ENCODE measurements at places on chromosomes 5 and 9.

GRCh38 chr9:68653141-68653595 is 51.9 kb upstream of the PIP5K1B start:
- DNase-seq = no peak

- DNase-seq = no peak
These were observed 923 bp downstream of the C5orf34 start for GRCh38 chr5:43514025-43514424.

- DNase-seq = no peak
These were observed 117.6 kb downstream of the PCSK1 start for GRCh38 chr5:96315431-96315830.

DNA sequence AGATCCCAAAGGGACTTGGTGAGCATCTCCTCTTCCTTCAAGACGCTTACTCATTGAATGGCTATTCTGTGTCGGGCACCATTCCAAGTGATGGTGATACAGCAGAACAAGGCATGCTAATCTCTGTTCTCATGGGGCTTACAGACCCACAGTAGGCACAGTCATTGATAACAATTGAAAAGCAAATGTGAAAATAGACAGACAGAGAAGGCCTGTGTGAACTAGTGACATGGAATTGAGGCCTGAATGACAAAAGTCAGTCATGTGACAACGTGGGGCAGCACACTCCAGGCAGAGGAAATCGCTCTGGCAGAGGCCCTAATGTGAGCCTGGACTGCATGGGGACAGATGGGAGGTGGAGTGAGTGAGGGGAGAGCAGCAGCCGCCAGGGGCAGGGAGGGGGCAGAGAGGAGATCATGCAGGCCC is 70.7 kb upstream of the CPLX2 start:
- DNase-seq = no peak

DNA sequence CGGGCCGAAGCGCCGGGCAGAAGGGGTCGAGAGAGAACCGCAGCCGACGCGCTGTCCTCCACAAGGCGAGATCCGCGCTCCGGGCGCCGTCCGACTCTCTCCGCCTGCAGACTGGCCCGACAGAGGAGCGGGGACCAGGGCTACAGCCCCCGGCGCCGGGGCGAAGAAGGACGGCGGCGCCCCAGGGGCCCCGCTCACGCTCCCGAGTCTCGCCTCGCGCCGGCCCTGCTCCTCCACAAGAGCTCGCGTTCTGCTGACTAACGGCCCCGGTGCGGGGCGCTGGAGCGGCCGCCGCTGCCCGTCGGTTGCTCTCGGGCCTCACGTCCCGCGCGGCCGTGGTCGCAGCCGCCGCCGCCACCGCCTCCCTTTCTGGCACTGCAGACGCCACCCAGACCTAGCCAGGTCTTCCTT is 338 bp downstream of the ABHD17B start:
- DNase-seq = no peak

DNA sequence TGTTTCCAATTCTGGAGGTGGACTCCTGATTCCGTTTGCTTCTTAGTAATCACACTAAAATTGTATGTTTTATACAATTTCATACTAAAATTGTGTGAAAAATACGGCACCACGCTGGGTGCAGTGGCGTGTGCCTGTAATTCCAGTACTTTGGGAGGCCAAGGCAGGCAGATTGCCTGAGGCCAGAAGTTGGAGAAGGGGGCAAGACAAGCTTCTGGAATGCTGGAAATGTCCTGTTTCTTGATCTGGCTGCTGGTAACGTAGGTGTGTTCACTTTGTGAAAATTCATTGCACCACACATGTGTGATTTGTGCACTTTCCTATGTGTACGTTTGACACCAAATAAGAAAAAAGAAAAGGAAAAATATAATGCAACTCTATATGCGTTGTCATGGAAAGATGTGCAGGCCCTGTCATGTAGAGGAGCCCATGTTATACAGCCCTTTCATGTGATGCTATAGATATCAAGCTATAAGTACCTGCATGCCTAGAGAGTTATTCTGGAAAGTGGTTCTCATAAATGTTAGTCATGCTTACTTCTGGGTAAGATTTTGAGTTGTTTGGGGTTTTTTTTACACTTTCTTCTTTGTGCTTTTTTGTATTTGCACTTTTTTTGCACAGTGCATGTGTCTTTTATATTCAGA is 119.9 kb downstream of the TMEM174 start:
- no peak for DNase-seq

- no peak for DNase-seq
These were observed 95.8 kb downstream of the MAPKAP1 start for GRCh38 chr9:125611121-125611765.

GRCh38 chr9:129934041-129934591 is 98.9 kb downstream of the USP20 start:
- DNase-seq = peak; percentile 20

DNA sequence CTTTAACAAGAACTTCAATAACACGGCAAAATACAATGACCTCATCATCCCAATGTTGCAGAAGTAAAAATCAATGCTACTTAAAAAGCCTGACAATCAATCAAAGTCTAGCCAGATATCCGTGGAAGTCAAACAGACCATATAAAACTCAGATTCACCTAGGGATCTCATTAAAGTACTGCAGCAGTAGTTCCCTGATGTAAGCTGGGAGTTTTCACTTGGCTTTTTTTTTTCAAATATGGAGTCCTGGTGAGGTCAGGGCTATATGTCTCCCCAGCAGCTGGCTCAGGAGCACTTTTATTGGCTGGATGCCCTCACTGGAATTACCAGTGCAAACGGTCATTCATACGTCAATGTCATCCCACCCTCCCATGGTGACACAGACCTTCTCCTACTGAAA is 220.6 kb upstream of the SLC30A5 start:
- no peak for DNase-seq

DNA sequence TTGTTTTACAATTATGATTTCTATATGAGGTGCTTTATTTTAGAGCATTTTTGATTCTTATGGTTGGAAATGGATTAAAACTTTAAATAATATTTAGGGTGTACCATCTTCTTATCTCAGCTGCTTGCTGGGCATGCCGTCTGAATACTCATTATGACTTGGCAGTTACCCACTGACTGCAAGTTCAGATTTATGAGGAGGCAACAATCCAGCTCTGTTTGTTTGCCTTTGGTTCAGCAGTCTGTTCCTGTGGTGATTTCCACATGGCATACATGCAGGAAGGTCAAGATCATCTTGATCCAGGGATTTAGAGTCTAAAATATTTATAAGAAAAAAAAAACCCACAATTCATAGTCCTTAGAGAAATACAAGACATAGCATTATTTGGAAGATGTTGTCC is 1254.5 kb upstream of the NUDT12 start:
- no peak for DNase-seq

DNA sequence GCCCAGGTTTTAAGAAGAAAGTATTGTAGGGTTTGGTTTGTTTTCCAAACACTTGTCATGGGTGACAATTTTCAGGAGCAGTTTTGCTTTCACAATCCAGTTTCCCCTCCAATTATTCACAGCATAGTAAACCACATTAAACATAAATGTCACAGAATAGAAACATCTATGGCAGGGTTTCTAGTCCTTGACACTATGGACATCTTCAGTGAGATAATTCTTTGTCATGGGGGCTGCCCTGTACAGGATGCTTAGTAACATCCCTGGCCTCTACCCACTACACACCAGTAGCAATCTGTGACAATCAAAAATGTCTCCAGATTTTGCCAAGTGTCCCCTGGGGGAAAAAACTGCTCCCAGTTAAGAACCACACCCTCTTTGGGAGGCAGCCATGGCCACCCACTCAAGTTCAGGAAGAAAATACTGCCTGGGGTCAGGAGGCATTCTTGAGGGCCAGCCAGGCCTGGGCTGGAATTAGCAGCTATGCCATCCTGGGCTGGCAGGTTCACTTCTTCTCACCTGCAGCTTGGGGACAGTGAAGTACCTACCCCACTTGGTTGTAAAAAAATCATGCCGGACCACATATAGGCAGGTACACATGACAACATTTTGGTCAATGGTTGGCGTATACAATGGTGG is 116.3 kb downstream of the HSD17B3 start:
- DNase-seq = no peak

GRCh38 chr5:172782169-172783039 is 11.4 kb upstream of the DUSP1 start:
- DNase-seq = no peak

DNA sequence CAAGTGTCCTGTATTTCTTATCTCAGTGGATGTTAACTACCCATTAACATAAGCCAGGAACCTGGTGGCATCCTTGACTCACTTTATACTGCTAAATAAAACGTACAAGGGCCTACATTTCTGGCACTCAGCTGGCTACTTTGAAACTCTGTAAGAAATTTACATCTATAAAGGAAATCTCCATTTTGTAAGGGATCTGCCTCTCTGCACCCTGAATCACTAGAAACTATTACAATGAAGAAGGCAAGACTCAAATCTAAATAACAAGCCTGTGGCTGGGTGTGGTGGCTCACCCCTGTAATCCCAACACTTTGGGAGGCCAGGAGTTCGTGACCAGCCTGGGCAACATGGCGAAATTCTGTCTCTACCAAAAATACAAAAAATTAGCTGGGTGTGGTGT is 51.5 kb downstream of the RAPGEF1 start:
- no peak for DNase-seq

DNA sequence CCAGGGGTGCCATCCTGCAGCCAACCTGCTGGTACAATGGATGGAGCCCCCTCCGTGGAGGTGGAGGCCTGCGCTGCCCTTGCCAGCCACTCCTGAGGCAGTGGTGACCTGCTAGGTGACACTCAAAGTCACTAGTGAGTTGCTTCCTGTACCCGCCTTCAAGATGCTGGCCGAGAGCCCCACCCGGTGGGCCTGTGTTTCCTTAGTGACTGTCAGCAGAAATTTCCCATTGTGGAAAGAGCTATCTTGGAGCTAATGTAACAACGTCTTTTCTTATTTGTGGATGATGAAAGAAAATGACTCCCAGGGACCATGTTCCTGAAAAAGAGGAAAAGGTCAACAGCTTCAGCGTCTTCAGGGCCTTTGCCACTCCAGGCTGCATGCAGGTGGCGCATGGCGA is 117.0 kb upstream of the BOD1 start:
- no peak for DNase-seq

DNA sequence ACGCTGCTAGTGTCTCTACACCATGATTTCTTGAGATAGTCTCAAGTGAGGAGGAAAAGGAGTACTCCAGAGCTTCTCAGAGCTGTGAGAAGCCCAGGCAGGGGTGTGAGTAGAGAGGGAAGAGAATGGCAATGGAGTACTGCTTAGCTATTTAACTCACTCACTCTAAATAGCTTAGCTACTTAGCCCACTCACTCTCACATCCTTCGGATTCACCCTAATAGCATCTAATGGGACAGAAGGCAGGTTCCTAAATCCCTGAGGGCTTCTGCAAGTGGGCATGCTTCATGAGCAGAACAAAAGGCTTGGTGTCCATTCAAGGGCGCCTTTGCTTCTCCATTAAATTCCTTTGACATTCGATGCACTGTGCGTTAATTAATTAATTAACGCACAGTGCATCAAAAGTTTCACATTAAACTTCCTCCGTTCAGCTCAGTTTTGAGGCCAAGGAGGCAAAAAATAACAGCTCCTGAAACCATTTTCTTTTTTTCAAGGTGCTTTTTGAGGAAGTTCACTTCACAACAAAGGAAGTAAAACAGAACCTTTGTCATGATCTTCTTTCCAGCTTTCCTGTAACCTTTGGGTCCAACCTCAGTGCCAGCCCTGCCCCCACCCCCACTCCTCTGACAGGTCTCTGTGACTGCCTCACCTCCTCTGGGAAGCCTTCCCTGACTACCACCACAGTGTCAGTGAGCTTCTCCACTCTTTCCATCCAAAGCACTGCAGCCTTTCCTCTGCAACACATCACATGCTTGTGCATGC is 294.0 kb downstream of the SEC61B start:
- DNase-seq = no peak

DNA sequence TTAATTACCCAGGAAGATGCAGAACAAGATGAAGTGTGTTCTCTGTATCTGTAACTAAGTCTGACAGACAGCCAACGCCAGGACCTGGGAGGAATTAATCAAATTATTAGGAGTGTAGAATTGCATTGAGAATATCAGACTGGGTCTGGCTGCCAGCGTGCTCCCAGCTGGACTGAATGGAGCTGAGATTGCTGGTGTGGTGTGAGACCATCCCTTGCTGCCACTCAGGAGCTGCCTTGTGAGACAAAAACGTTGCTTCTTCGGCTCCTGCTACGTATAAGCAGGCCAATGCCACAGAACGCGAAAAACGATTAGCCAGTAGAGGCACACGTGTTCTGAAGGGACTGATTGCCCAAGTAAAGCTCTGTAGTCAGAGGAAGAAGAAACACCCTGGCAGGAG is 66.8 kb downstream of the AMBP start:
- DNase-seq = no peak

- no peak for DNase-seq
These were observed 47.7 kb downstream of the SEMA4D start for GRCh38 chr9:89450213-89450612.

GRCh38 chr9:27485158-27485557 is 38.9 kb upstream of the IFNK start:
- DNase-seq = no peak

GRCh38 chr5:111548348-111548950 is 36.1 kb upstream of the STARD4 start:
- no peak for DNase-seq

DNA sequence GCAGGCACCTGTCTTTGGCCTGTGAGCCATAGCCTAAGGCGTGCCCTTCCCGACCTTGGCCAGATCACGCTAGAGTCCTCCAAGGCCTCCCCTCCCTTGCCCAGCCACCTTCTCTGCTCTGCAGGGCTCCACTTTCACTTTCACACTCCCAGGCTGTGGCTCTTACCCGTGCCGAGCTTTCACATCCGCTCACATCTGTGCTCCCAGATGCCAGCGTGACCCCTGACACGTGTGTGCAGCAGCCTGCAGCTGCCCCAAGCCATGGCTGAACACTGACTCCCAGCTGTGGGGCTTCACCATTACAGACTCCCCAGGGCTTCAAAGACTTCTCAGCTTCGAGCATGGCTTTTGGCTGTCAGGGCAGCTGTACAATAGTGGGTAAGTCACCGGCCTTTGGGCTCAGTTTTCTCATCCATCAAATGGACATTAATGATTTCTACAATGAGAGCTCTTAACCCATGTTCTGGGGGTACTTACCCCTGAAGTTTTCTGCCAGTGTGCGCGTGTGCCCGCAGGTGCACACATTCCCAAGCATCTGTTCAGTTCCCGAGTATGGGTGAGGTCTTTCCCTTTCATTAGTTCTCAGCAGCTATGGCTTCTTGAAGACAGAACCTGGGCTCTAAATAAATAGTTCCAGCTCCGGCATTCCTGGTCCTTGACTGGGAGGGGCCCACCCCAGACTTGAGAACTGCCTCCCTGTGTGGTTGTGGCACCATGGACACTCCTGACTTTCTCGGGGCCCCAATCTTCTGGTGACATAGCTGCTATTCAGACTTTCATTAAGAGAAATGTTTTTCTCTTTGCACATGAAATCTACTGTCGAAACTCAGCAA is 118.6 kb downstream of the RGS3 start:
- peak; percentile 61 for DNase-seq

GRCh38 chr9:131960851-131961495 is 118.7 kb downstream of the MED27 start:
- no peak for DNase-seq

Measured in GM03348 (cell line).